Type B pancreatic cell (in vitro differentiated cells): ENCODE measurements at places on chromosomes 5 and 9.

- no peak for DNase-seq
Observed at GRCh38 chr9:97856857-97857605, 4.0 kb downstream of the FOXE1 start.

- DNase-seq: no peak
Observed at GRCh38 chr9:24516463-24516862, 29.2 kb downstream of the IZUMO3 start.

- DNase-seq: no peak
Observed at GRCh38 chr9:129400001-129400970, 220.6 kb downstream of the C9orf50 start.

- no peak for DNase-seq
Observed at GRCh38 chr5:108711898-108712297, 35.8 kb upstream of the FER start.

DNA sequence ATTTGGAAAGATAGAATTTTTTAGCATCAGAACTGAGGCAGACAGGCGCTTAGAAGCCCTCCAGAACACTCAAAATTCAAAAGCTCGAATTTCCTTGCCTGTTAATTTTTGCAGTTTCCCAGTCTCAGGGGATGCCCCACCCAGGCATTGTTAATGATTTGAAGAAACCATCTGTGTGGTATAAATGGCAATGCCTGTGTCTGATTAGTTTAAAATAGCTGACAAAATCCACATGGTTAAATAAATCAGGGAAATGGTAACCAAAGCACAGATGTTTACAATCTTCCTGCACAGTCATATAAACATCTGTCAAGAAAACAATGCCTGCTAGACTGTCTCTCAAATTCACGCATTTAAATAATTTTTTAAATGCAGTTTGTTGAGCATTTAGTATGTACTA lies 185.2 kb upstream of the RGMB start:
- no peak for DNase-seq

DNA sequence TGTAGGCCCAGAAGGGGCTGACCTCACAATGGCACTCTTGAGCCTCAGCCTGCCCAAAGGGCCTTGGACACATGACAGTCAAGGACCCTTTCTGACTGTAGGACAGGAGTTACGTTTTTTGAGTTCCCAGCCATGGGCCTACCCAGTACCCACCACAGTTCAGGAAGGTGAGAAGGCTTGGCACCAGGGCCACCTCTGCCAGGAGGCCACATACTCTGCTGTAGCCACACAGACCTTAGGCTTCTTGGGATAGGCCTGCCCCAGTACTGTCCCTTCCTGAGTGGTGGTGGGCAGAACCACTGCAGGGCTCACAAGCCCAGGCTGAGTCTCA lies 12.8 kb downstream of the PDLIM4 start:
- no peak for DNase-seq

DNA sequence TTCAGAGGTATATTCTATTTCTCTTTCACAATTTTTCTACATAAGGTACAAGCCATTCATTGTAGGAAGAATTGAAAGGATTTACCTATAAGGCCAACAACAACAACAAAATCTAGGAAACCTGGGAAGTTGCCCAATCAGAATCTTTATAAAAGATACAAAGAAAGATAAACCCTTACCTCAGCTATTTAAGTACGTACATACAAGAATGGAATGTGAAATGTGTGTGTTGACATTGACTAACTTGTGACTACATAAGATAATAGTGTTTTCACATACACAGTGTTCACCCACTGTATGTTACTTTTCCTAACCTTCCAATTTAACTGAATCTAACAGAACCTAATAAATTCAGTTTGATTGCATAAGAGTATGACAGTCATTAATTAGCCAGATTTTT lies 154.1 kb downstream of the ADAMTS6 start:
- no peak for DNase-seq

DNA sequence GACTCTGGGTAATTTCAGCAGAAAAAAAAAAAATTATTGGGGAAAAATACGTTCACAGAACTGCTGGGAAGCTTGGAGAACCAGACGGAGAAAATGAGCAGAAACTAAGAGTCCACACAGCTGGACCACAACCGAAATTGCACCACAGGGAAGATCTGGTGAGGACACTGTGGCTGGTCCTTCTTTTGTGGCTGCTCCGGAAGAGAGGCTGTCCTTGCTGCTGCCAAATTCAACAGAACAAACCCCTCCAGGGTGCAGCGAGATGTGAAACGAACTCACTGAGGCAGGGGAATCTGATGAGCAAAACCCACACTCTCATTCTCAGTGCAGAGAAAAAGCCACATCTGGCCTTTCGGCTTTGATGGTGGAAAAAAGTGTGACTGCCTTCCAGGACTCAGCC lies 200.0 kb downstream of the ACTL7B start:
- no peak for DNase-seq
